ENCODE measurements at places on chromosomes 6 and 20.

- no peak for DNase-seq
Observed at GRCh38 chr20:33154252-33154651, 13.7 kb upstream of the BPIFA2 start.

GRCh38 chr6:82371799-82372546 lies 8.4 kb downstream of the TPBG start:
- no peak for DNase-seq

DNA sequence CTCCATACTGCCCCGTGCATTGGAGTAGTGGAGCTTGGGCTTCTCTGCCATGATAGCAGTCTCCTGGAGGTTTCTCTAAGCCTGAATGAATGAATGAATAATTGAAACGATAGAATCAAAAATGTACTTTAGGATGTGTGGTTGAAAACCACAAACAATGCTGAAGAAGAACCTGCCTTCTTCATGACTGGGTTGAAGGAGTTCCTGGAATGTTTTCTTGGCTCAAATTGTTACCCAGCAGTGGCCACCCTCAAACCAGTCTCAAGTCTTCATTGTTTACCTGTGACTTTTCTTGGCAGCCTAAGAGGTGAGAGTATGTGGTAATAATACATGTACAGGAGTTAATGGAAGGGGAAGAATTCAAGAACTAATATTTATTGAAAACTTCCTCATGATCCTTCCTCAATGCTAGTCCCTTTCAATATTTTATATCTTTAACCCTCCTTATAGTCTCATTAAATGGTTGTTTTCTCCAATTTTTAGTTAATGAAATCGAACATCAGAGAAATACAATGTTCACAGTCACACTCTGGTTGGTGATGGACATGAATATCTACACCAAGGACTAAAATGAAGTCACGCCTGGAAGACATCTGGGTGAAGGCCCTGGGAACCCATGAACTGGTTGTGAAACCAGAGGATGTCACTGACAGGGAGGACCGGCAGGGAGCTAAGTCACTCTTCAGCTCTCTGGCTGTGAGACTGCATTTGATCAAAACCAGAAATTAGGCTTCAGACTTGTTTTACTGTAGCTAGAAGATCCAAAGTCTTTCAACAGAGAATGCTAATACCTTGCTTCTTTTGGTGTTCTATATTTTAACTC lies at the start of gene GSTA5:
Gene GSTA5, minus strand, starts transcription at position 51 of the 823 bp plus-strand sequence.
- DNase-seq, result no peak

DNA sequence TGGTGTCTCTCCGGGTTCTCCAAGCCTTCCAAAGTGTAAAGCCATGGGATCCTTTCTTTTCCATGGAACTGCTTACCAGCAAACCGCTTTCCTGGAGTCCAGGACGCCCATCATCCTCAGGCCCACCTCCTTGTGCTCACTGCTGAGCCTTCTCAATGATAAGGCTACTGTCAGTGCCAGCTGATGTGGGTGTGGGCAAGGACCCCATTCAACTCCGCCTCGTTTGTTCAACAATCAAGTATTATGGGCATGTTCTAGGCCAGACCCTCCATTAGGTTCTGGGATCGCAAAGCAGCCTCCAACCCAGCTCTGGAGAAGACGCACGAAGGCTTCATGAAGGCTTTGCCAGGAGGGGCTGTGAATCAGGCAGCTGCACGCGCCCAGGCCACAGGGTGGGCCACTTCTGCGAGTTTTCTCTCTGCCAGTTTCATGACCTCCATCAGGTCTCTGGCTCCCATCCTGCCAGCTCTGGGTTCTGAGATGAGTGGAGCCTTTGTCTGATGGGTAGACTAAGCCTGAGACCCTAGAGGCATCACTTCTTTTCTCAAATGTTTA lies 177.1 kb downstream of the MRPL14 start:
- DNase-seq, result no peak

DNA sequence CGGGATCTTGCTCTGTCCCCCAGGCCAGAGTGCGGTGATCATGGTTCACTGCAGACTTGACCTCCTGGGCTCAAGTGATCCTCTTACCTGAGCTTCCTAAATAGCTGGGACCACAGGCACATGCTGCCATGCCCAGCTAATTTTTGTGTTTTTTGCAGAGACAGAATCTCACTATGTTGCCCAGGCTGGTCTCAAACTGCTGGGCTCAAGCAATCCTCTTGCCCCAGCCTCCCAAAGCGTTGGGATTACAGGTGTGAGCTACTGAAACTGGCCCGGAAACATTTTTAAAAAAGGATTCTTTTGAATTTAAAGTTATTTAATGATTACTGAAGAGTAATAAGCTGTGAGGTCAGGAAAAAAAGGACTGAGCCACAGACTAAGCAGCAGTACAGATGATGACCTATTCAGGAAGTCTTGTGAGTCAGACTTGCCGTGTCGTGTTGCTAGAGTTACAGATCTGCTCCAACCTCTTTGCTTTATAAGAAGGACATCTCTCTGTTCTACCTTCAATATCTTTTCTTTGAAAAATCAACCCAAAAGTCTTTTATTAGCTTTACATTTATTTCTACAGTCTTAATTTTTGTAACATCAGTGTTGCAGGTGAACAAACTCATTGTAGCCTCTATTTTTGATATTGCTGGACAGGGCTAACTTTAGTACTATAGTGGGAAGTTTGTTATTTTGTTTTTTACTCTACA lies 108.7 kb downstream of the NCOA3 start:
- peak; percentile 58 for DNase-seq

DNA sequence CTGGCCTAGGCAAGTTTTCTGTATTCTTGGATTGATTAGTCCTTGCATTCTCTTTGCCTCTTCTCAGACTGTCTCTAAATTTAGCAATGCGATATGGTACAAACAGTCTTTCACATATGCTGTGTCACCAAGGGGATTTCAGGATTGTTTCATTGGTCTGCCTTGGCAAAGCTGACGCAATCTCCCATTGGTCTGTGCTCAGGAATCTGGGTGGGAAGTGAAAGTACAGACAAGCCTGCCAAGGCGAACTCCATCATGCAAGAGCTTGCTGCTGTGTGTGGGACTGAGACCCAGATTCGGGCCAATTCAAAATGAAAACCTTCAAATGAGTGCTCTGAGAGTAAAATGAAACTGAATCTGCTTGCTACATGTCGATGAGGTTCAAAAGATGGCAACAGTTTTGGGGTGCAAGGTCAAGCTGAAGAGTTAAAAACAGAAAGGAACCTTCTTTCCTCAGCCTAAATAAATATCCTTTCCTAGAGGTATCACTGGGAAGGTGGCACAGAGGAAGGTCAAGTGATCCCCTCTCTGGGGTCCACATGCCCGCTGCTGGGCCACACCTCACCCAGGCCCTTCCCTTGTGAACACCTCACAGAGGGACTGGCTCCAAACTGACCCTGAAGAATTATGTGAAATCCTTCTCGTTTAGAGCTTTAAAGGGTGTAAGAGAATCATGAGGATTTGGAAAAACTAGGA lies 198.8 kb upstream of the PREP start:
- no peak for DNase-seq

- DNase-seq, result no peak
Observed at GRCh38 chr20:39800548-39800947, 838.4 kb downstream of the DHX35 start.

Measured in stimulated activated CD8-positive, alpha-beta memory T cell treated with anti-CD3 and anti-CD28 coated beads, Interleukin-7, amount 100 ng/mL, for 1 hour (primary cell).